ENCODE measurements at places on chromosomes 5 and 9.

GRCh38 chr9:127949827-127950512, 12.3 kb upstream of the DPM2 start:
- no peak for DNase-seq

GRCh38 chr5:58773744-58774441, 191.0 kb downstream of the RAB3C start:
- DNase-seq, result peak; percentile 37

DNA sequence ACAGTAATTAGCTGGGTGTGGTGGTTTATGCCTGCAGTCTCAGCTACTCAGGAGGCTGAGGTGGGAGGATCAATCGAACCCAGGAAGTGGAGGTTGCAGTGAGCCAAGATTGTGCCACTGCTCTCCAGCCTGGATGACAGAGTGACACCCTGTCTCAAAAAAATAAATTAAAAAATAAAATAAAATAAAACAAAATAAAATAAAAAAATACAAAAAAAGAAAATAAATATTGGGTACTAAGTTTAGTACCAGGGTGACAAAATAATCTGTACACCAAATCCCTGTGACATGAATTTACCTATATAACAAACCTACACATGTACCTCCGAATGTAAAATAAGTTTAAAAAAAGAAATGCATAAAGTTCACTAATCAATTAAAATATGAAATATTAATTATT, 666.0 kb upstream of the CDH18 start:
- no peak for DNase-seq

DNA sequence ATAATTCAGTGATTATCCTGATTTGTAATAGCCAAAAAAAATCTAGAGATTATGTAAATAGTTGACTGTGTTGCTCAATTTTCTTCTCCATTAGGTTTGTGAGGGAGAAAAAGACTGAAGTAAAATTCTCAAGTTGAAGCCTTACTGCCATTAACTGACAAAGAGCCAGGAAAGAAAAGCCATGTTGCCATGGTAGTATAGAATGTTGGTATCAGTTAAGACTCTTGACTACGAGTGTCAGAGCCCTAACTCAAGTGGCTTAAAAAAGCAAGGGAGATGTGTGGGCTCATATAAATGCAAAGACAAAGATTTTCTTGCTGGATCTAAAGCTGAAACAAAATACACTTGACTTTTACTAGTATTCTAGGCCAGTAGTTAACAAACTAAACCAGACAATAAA, 571.7 kb downstream of the KCTD16 start:
- DNase-seq, result peak; percentile 2

GRCh38 chr9:124284237-124284831, 26.6 kb downstream of the NEK6 start:
- no peak for DNase-seq

DNA sequence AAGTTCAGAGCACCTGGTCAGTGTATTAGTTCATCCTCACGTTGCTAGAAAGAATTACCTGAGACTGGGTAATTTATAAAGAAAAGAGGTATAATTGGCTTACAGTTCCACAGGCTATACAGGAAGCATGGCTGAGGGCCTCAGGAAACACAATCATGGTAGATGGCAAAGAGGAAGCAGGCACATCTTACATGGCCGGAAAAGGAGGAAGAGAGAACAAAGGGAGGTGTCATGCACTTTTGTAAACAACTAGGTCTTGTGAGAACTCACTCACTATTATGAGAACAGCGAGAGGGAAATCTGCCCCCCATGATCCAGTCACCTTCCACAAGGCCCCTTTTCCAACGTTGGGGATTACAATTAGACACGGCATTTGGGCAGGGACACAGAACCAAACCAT, 28.8 kb upstream of the CAVIN4 start:
- DNase-seq, result no peak

GRCh38 chr5:1892211-1892610, 9.5 kb upstream of the IRX4 start:
- DNase-seq, result no peak

- DNase-seq, result no peak
Observed at GRCh38 chr5:134175921-134176510, 734 bp downstream of the SKP1 start.

DNA sequence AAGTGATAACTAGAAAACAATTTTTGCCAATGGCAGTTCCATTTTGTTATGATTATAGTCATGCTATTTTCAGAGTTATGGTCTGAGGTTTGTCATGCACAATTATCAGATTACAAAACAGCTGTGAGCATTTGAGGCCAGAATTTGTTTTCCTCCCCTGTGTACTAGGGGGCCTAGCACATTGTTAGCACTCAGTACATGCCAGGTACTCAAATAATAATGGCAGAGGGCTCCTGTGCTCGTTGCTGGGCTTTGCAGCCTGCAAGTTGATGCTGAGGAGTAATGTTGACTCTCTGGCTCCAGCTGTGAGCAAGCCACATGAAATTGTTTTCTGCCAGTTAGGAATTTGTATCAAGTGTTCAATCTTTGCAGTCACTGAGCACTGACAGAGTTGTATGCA, 6.9 kb downstream of the DNAI1 start:
- DNase-seq, result no peak

DNA sequence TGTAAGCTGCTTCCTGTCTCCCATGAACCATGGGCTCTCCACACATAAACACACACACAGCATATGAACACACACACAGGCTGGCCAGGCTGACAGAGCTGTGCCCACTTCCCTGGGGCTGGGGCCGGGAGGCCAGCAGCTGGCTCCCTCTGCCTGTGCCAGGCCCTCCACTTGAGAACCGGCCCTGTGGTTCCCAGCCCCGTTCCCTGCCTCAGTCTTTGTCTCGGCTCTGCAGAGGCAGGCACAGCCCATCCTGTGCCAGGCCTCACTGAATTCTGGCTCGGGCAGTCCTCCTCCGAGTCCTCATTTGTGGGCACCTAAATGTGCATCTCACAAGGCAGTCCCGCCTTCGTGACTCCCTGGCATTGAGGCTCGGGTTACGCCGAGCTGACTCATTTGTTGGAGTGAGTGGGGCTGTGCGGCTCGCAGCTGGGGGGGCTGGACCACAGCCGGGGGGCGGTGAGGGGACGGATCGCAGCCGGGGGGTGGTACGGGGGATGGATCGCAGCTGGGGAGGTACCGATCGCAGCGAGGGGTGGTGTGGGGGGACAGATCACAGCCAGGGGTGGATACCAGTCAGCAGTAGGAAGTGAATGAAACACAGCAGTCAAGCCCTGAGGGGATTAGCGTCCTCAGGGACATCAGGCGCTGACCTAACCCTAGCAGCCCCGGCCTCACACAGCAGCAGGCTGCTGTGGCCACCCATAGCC, 72.3 kb downstream of the PSMB7 start:
- peak; percentile 74 for DNase-seq

DNA sequence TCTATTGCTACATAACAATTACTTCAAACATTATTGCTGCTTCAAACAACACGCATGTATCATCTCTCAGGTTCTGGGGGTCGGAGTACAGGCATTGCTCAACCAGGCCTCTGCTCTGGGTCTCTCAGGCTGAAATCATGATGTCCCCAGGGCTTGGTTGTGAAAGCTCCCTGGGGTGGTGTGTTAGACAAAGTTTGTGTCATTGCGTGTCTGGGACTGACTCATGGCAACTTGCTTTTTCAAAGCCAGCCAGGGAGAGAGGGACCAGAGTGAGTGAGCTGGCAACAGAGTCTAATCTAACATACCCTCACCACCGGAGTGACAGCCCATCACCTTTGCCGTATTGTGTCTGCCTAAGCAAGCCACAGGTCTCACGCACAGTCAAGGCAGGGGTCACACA, 259.2 kb upstream of the NFIL3 start:
- no peak for DNase-seq

DNA sequence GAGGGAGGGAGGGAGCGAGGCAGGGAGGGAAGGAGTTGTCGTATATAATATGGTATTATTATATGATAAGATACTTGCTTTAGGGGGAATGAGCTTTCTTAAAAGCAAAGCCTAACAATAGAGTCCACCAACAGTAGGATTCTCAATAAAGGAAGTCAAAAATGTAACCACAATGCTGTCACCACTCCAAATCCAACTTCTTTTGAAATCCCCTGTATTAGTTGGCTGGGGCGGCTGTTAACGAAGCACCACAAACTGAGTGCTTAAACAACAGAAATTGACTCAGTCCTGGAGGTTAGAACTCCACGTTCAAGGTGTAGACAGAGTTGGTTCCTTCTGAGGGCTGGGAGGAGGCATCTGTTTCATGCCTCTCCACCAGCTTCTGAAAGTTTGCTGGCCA, 23.1 kb downstream of the GAS1 start:
- no peak for DNase-seq

DNA sequence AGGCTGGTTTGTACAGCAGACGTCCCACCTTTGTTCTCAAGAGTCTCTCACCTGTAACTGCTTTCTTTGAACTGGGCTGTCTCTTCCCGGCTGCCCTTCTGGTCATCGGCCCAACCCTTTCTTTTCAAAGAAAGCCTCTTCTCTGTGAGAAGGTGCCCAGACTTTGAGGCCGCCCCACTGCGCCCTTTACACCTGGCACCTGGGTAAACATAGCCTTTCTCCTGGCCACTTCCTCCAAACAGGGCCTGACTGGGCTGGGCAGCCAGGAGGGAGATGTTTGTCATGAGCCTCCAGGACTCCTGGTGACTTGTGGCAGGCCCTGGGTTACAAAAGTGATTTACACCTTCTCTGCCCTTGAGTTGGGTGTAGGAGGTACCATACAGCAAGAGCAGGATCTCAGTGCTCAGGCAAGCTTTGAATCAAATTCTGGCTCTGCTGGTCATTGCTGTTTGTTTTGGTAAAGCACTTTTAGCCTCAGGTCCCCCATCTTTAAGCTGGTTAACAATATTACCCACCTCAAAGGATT, 127.2 kb upstream of the CXCL14 start:
- DNase-seq, result no peak

DNA sequence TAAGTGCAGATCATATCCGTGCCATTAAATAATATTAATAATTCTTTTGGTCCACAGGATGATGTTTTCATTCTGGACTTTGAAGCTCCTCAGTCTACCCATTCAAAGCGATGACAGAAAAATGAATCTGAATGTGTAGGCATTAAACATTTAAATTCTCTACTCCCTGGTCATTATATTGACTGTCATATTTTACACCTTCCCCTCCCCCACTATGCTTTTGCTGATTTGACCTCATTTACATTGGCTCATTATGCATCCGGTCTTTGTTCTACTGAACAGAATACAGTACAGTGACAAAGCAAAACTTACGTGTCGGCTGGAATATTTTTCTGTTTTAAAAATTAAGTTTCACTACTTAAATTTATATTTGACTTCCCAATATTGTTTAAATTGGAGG, 289.7 kb upstream of the TMEM161B start:
- no peak for DNase-seq
